Choroid plexus epithelial cell (primary cell): ENCODE measurements at places on chromosomes 5 and 9.

DNA sequence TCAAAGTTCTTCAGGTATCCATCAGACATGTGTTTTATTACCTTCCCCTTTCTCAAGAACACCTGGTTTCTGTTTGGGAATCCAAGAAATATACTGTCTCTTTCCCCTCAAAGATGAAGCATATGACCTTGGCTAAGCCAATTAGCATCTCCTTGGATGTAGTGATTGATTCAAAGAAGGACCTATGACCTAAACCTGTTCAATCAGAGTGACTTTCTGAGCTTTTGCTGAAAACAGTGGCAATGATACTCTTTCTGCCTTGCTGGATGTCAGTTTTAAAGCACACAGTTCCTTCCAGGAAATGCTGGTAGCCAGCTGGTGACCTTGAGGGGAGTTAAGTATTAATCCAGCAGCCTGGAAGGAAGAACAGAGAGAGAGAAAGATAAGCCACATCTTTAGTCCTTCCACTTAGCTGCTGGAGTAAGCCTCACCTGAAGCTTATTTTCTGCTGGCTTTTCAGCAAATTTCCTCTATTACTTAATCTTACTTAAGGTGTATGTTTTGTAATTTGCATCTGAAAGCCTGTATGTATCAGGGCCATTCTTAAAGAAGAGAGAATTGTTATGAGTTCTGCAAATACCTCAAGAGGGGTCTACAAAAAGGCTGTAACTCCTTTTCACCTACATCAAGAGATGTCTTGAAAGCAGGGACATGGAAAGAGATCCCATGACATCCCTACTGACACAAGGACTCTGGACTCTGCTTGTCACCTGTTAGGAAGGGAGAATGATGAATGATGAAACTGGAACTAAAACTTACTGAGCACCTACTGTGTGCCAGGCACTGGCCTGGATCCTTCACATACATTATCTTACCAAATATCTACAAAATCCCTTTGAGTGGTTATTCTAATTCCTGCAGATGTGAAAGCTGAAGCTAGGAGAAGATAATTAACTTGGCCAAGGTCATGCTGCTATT lies 35.2 kb upstream of the PIK3R1 start:
- DNase-seq: no peak

GRCh38 chr9:126702151-126703001 lies 88.6 kb downstream of the LMX1B start:
- no peak for DNase-seq

- DNase-seq: peak; percentile 3
Observed at GRCh38 chr5:129243039-129243438, 148.5 kb downstream of the ISOC1 start.

DNA sequence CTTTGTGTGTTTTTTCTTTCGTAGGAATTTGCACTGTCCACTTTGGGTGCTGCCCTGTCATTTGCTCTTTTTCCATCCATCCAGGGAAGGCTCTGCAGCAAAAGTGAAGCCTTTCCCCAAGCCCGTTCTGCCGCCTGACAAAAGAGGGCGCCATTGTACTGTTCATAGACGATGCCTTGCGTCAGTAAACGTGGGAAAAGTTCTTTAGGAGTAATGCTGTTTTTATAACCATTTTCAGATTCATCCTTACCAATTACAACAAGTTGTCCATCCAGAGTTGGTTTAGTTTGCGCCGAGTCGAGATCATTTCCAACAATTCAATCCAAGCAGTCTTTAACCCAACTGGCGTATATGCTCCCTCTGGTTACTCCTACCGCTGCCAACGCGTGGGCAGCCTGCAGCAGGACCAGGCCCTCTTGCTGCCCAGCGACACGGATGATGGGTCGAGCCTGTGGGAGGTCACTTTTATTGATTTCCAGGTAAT lies 34.3 kb upstream of the RPS23 start:
- peak; percentile 93 for DNase-seq

DNA sequence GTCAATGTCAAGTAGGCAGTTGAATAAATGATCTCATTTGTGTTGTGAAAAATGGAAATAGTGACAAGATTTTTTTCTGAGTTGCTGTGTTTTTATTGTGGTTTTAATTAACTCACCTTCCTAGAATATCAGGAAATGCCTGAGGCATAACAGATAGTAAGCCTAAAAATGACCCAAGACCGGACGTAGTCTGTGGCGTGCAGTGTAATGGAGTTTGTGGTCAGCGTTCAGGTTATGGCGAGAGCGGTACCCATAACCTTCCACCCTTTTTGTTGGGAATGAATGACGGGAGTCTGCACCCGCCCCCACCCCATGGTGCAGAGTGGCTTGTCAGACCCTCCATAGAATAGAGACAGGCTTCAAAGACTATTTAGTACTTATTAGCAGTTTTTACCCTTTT lies 119.3 kb downstream of the GALNT10 start:
- DNase-seq: peak; percentile 33

DNA sequence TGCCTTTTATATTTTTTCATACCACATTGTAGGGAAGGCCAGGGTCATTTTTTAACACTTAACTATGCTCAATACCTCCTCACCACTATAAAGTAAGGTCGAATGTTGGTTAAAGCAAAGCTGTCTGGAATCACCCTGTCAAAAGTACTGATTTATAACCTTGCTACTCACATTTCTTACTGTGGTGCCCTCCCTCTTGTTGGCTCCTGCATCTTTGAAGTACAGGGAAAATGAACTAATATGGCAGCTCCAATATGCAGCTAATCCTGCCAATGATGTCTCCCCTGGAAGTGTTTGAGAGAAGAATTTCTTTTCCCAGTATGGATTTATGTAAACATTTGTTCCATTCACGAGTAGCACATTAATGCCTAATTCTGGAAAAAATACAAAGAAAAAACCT lies 108.4 kb upstream of the RPS23 start:
- no peak for DNase-seq

DNA sequence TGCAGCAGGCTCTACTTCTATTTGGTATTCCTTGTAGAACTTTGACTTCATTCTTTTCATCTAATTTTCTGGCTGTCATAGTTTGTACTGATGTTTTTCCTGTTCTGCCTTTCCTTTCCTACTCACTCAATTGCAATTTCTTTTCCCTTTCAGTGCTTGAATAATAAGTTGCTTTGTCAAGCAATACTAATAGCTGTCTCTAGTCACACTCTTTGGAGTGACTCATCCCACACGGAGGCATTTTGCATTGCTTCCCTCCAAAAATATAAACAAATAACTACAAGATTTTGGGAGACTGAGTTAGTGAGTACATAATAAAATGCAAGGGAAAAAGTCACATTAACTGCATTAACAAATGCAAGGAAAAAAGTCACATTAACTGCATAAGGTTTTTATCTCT lies 465.9 kb downstream of the CDH9 start:
- no peak for DNase-seq

GRCh38 chr9:74172874-74173273 lies 324.3 kb upstream of the RORB start:
- no peak for DNase-seq

DNA sequence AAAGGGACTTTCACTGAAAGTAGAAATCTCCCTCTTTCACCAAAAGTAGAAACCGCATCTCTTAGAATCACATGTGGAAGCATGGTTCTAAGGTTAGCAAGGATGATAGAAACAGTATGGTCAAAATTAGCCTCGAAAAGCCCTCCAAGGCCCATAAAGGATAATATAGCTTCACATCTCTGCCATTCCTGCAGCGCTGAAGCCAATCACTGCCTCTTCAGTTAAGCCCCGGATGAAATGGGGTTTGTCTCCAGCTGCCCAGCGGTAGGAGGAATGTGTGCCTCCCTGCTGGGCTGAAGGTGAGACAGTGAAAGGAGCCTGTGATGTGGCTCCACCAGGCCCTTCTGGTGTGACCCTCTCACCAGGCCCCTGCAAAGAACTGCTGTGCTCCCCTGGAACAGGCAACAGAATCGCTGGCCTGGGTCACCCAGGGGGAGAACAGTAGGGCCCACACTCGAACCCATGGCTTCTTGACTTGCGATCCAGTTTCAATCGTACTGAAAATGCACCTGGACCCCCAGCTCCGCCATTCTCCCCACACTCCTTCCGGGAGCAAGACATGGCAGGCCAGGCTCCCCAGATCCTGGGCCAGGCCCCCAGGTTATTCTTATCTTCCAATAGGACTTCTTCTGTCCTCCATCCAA lies 47.2 kb downstream of the CAMK2A start:
- peak; percentile 8 for DNase-seq

GRCh38 chr9:72271613-72272478 lies 93.2 kb downstream of the ZFAND5 start:
- peak; percentile 77 for DNase-seq

DNA sequence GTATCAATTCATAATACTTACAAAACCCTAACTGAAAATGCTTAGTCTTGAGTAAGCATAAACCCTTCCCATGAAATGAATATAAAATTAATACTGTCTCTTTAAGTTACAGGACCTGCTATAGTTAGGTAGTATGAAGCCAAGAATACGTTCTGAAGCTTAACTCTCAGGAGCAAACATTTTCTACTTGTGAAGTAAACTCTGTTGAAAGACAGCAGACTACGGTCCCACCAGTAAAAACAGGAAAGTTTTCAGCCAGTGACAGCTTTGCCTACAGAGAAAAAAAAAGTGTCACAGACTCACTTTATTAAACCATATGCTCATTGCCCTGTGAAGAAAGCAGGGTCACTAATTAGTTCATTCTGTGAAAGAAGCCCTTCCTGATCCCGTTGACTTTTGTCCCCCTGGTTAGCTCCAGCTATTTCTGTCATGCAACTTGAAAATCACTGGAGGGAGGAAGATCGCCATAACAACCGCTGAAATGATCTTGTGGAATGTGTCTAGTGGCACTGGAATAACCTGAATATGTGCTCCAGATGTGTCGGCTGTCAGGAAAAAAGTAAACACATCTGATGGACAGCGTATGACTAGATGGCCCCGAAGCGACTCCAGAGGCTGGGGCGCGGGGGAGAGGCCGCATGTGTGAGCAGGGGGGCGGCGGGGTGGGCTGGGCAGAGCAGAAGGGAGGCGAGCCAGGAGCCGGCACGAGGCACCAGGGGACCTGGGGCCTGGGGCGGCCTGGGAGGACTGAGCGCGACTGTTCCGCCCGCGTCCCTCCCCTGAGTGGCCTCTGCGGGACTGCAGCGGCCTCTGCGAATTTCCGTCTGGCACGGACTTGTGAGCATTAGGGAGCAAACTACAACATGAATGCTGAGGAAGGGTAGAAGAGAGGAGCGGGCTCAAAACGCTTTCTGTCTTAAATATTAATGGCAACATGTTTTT lies 41.9 kb downstream of the BNC2 start:
- DNase-seq: peak; percentile 54

GRCh38 chr5:176405656-176406435 lies 10.5 kb downstream of the CLTB start:
- DNase-seq: no peak

- no peak for DNase-seq
Observed at GRCh38 chr9:133246991-133247390, 28.0 kb downstream of the ABO start.

DNA sequence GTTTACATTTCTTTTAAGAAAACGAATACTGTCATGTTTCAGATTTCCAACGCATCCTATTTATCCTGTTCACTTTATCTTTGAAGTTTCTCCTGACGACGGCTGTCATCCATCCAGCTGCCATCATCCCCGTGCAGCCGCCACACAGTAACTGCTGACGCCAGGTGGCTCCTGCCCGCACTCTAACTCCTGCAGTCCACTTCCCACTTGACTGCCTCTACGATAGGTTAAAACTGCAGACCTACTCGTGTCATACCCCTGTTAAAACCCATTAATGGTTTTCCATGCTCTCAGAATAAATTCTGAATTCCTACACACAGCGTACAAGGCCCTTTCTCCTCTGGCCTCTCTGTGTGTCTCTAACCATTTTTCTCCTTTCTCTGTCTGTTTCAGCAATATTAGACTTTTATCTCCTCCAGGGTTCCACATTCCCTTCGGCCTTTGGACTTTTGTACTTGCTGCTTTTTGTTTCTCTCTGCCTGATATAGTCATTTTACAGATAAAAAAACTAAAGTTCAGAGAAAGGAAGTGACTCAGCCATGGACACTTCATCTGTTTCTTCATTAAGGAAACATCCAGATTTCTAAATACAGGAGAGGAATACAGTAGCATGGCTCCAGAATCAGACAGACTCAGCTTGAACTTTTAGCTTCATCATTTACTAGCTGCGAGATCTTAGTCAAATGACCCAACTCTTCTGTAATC lies 84.9 kb downstream of the ADAMTS12 start:
- peak; percentile 88 for DNase-seq

DNA sequence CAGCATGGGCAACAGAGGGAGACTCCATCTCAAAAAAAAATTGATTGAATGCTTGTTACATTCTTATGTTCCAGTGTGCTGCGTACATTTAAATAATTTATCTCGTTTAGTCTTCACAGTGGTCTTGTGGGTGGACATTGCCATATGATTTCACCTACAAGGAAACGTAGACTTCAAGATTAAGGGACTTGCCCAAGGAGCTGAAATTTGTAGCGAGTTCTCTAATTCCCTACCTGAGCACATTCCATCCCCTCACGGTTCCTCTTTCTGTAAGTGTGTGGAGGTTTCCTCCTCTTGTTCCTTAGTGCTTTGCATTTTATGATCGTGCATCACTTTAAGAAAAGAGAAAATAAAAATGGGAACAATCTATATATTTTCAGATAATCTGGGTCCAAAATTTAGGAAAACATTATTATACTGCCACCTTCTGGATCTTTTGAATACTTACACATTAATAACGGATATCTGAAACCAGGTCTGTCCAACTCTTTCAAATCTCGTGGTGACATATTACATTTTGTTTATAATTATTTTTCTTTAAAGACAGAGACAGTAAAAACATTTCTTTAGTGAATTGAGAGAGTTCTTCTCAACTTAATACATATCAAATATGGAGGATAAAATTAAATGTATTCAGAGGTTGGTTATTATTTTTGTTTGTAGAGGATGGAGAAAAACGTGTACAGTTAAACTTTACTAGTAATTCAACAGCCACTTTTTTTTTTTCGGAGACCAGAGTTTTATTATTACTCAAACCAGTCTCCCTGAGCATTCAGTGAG lies 29.9 kb upstream of the C7 start:
- DNase-seq: peak; percentile 59

- DNase-seq: no peak
Observed at GRCh38 chr9:11128156-11128555, 515.4 kb upstream of the PTPRD start.

GRCh38 chr5:8580298-8580697 lies 711.4 kb downstream of the MTRR start:
- no peak for DNase-seq

- DNase-seq: no peak
Observed at GRCh38 chr9:14932231-14932630, 22.0 kb upstream of the FREM1 start.

DNA sequence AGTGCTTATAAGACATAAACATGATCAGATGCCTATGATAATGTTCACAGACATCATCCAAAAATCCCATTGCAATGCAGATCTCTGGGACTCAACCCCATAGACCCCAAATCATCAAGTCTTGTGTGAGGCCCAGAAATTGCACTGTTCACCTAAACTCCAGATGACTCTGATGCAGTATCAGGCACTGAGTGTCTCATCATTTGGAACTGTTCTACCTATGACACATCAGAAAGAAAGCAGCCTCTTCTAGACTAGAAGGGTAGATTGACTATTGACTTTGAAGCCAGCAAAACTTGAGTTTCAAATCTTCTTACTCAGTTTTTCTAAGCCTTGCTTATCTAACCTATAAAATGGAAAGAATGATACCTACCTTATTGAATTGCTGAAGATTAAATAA lies 58.7 kb upstream of the PAPPA start:
- DNase-seq: no peak
